D341Med (cell line): ENCODE measurements at places on chromosomes 1 and 21.

DNA sequence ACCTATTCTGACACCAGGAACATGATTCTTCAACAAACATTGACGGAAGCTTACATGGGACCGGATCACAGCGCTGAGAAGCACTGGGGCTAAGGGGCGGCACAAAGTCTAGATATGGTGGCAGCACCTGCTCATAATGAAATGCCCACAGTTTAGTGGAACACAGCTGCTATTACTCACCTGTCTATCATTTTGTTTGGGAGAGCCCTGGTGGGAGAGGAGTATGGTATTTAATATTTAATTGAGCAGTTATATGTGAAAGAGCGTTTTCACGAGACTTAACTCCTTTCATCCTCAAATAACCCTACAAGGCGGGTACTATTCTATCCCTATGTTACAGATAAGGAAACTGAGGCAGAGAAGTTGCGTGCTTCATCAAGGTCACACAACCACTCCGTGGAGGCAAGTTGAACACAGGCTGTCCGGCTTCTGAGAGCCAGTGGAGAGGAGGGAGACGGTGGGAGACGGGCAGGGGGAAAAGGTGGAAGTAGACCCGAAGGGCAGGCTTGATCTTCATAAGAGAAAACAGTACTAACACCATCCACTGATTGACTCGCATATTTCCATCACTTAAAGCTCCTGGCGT is 790 bp upstream of the TSNAX start:
- DNase-seq: no peak

DNA sequence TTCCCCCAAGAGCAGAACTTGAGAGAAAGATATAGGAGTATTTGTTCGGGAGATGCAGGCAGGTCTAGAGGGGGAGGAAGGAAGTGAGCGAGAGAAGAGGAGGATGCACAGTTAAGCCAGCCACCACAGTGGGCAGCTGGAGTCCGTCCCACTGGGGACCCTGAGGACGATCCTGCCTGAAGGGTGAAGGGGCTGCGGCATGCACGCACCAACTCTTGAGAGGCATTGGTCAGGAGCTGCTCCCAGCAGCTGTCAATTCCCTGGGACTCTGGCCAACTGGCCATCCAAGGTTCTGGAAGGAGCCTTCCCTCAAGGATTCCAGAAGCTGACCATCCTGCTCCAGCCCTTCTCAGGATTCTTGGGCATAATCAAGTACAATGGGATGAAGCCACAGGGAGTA is 246.9 kb downstream of the MATN1 start:
- DNase-seq: no peak

GRCh38 chr1:66729523-66729922 is 22.7 kb upstream of the DYNLT5 start:
- DNase-seq: no peak

DNA sequence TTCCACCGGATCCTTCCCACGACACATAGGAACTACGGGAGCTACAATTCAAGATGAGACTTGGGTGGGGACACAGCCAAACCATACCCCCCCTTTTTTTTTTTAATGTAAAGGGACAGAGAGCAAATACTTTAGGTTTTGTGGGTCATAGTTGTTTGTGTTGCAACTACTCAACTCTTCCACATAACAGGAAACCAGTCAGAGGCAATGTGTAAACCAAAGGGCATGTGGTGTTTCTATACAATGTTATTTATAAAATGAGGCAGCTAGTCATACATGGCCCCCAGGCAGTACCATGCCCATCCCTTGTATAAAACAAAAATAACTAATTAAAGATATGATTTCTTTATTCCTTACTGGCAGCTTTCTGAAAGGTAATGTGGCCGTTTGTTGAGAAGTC is 845.4 kb upstream of the ADAMTS5 start:
- no peak for DNase-seq

- DNase-seq: no peak
These were observed 15.0 kb downstream of the SKI start for GRCh38 chr1:2242814-2243725.

GRCh38 chr1:67274623-67275325 is 32.9 kb upstream of the IL12RB2 start:
- DNase-seq: no peak

DNA sequence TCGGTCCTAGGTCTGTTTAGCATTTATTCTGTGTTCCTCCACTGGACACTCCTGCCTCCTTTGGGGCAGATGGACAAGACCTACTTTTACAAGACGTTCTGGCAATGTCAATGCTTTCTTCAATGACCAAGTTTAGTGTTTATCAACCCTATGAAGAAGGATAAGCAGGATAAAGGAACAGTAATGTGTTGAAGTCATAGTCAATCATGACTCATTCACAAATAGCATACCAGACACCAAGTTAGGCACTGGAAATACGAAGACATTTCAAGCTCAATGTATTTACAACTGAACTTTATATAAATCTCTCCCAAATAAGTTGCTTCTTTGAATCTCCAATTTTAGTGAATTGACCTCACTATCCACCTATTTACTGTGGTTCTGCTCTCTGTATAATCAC is 4.8 kb upstream of the SLC35D1 start:
- DNase-seq: no peak

GRCh38 chr1:51070640-51071039 is 31.4 kb upstream of the C1orf185 start:
- DNase-seq: no peak

- no peak for DNase-seq
These were observed 106.5 kb upstream of the SLC44A3 start for GRCh38 chr1:94713472-94714141.

- DNase-seq: no peak
These were observed 202.4 kb downstream of the HMCN1 start for GRCh38 chr1:185936641-185937040.

GRCh38 chr1:208137193-208137592 is 107.0 kb downstream of the PLXNA2 start:
- no peak for DNase-seq

GRCh38 chr1:21175670-21176581 is 771 bp downstream of the EIF4G3 start:
- DNase-seq: peak; percentile 62
